ENCODE measurements at places on chromosomes 7 and 10.

DNA sequence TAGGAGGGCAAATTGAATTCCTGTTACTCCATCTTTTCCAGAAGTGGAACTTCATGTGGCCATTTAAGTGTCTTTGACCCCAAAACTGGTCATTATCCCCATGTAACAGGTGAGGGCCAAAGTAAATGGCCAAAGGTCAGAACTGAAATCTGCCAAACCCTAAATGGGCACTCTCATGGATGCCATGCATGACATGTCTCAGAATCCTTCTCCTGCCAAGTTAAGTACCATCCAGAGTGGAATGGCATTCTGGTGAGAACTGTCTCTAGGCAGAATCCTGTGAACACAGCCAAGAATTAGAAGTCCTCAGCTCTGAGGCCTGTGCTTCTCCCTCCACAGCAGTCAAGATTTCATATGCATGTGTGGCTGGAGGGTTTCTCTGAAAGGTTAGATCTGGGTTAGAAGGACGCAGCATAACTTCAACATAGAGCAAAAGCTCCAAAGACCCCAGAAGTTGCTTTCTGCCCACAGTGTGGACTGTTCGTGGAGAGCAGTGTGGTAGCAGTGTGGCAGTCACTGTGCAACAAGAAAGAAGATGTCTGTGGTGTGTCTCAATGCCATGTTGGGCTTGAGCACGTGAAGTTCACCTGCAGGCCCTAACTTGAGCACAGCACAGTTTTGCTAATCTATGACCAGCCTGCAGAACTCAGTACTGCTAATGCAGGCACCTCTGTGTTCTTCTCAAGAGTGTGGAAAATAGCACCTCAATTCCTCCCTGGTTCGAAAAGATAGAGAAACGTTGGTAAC is 121.3 kb downstream of the ADCY1 start:
- DNase-seq, result no peak

- no peak for DNase-seq
Observed at GRCh38 chr7:98138672-98139071, 32.0 kb downstream of the LMTK2 start.

DNA sequence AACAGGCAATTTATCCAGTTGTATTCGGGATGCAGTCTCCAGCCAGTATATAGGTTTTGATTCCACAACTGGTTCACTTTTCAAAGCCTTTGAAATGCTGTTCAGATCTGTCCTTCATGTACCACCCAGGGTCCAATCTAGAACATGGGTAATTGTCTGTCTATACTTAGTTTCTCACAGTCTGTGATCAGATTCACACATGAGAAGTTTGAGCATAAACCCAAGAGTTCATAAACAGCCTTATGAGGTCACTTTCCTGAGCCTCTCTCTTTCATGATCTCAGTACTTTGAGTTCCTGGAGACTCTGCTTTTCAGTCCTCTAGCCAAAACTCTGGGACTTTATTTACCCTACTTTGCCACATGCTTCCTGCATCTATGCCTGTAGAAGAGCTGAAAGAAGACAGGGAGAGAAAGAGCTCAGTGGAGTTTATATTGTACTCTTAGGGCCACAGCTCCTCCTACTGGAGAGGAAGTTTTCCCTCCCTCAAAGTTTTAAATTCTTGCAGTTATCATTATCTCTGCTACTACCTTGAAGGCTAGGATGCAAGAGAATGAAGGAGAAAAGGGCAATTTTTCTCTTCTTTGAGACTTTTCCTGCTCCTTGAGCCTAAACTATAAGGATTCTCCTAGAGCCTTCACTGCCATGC is 172.0 kb downstream of the ZEB1 start:
- no peak for DNase-seq

DNA sequence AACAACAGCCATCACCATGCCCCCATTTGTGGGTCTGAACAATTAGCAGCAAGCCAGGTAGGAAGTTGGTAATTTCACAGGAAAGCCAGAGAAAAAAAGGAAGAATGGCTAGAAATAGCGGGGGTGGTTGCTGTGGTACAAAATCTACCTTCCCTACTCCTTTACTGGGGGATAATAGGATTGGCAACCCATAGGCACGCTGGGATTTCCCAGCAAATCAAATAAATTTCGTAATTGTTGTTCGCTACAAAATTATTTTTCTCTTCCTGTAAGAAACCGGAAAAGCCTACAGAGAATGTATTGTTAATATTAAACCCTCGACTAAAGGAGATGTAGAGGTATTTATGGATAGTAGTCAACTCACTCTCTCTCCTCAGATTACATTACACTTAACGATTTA is 123.9 kb downstream of the DOCK4 start:
- DNase-seq, result no peak

GRCh38 chr7:38660427-38661099 is 29.4 kb upstream of the AMPH start:
- no peak for DNase-seq

GRCh38 chr10:110008518-110009339 is 945 bp downstream of the ADD3 start:
- peak; percentile 27 for DNase-seq

GRCh38 chr7:77904252-77904651 is 105.7 kb downstream of the PHTF2 start:
- DNase-seq, result no peak

DNA sequence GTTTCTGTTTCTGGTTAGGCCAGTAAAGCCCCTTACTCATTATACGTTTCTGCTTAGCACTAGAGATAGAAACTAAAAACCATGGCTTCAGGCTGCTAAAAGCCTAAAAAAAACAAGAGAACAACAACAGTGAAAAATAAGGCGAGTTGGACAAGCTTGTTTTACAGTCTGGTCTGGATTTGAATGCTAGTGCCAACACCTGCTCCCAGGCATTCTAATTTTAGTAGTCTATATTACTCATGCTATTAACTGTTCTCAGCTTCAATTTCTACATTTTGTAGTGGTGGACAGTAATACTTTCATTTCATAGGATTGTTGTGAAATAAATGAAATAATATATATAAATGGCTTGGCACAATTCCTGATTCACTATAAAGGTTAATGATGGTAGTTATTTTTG is 108.5 kb downstream of the HBP1 start:
- DNase-seq, result no peak

DNA sequence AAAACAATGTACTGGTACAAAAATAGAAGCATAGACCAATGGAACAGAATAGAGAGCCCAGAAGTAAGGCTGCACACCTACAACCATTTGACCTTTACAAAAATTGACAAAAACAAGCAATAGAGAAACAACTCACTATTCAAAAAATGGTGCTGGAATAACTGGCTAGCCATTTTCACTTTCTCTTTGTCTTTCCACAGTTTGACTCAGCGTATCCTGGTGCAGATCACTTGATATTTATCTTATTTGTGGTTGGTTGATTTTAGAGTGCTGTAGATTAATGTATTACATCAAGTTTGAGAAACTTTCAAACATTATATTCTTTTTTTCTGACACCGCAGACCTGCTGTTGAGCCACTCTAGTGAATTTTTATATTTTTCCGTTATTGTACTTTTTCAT is 381.4 kb downstream of the DGKB start:
- no peak for DNase-seq

GRCh38 chr7:135459951-135460567 is 49.8 kb downstream of the CNOT4 start:
- DNase-seq, result no peak

- DNase-seq, result no peak
Observed at GRCh38 chr7:11742496-11742895, 89.5 kb downstream of the THSD7A start.

GRCh38 chr10:88966797-88967196 is 14.2 kb upstream of the ACTA2 start:
- DNase-seq, result no peak

- no peak for DNase-seq
Observed at GRCh38 chr10:127614484-127615017, 65.4 kb downstream of the NPS start.

GRCh38 chr10:132064082-132064755 is 1.5 kb upstream of the JAKMIP3 start:
- DNase-seq, result no peak

- no peak for DNase-seq
Observed at GRCh38 chr7:12954380-12955033, 267.1 kb downstream of the ARL4A start.

GRCh38 chr10:97498841-97499560 is at the start of gene UBTD1:
UBTD1 (plus strand) TSS chr10:97498924; CDS start chr10:97499204, 280 bp downstream.
- DNase-seq, result peak; percentile 18

DNA sequence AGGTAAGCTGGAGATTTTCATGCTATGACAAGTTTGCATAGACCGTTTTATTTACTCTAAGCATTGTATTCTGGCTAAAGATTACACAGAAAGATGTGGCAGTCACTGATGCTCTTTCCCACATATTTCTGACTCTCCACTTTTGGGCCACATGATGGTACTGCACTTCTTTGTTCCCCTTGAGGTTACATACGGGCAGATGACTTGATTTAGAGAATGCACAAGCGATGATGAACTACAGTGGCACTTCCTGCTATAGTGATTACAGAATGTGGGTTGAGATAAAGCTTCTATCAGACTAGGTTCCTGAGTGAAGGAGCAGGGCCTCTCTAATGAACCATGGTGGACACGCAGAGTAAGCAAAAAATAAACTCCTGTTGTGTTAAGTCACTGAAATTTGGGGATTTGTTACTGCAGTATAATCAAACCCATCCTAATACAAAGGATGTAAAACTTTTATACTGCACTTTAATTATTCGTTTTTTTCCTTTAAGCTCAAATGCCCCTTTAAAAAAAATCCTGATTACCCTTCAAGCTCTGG is 177.9 kb downstream of the TAX1BP1 start:
- DNase-seq, result no peak

- no peak for DNase-seq
Observed at GRCh38 chr7:35366167-35367155, 112.6 kb upstream of the TBX20 start.

- no peak for DNase-seq
Observed at GRCh38 chr10:99975942-99976809, 33.6 kb downstream of the DNMBP start.

- no peak for DNase-seq
Observed at GRCh38 chr10:42999385-43000020, 77.4 kb upstream of the RET start.

- DNase-seq, result no peak
Observed at GRCh38 chr7:77649716-77650349, 46.4 kb upstream of the RSBN1L start.

- DNase-seq, result no peak
Observed at GRCh38 chr10:127940866-127941640, 34.1 kb downstream of the PTPRE start.

DNA sequence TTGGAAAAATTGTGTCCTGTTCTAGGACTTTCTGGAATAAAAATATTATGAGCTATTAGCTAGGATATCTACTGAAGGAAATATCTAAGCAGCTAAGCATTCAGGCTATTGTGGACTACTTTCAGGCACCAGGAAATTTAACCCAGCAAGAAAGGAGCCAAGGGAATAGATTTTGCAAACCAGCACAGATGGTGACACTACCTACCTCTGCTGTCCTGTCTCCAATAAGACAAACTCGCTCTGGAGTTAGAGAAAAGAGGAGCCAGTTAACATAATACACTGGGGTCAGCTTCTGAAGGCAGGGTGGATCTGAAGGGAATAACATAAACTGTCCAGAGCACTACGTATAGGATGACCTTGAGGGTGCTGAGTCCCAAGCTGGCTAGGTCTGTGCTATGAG is 223.7 kb upstream of the PRSS58 start:
- DNase-seq, result no peak

DNA sequence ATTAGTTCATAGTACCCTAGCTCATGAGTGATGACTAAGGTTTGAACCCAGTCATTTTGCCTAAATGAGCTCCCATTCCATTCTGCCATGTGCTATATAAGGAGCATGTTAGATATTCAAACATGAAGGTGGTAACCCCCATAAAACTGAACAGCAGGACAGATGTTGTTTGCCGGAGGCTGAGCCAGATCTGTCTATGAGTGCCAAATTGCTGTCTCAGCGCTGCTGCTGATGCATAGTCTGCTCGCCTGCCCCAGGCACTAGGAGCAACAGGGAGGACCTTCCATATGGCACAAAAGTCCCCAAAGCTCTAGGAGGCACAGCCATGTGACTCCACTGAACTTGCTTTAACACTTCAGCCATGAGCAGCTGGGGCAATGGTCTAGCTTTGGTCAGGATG is 466.0 kb upstream of the GHITM start:
- DNase-seq, result no peak

DNA sequence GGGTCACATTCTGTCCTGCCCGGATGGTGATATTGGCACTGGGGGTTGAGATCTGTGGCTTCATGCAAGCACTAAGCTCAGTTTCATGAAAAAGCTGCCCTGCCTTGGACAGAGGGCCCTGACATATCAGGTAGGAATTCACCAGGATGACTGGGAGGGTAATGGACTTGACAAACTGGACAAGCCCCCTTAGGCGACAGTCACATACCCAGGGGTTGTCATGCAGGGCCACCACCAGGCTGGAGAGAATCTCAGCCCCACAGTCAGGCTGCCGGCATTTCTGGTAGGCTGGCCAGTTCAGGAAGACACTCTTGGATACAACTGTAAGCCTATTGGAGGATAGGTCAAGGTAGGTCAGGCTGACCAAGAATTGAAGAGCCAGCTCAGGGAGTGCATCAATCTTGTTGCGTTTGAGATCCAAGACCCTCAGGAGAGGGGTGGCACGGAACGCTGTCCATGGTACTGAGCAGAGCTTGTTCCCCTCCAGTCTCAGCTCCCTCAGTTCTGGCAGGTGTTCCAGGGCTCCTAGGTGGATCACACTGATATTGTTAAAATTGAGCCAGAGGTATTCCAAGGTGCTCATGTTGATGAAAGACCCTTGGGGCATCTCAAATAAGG is 824 bp downstream of the LRIT2 start:
- no peak for DNase-seq

DNA sequence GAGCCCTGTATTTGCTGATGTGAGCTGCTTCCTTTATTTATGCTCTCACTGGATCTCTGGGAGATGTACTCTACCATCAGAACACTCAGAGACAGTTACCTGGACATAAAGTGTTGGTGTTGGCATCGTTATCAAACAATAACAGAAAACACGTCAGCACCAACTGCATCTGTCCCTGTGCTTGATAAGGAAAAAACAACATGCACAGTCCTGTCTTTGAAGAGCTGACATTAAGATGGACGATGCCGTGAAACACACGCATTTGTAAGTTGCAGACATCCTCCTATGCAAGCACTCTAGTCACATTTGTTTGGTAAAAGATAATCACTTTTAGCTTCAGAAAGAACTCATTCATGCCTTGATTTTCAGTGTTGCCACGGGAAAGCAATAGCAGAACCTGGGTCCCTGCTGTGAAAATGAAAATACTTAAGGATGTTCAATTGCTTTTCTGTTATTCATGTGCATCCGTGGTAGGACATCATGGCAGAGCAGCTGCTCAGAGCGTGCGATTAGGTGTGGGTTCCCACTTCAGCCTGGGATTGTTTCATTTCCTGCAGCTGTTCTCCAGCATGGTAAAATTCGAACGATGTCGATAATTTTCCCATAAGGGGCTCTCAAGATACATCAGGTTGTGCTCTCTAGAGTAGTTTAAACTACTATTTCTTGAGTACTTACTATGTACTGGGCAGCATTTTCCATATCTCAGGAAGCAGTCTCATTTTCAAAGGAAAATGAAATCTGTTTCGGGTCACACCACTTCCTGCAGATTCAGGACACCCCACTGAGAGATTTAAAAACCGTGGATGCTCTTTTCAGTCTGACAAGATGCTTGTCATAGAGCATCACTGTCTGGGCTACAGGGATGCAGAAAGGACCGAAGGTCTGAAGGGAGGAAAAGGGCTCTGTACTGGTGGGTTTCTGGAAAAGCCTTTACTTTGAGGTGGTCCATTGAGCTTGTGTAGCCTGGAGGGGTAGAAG is 248.7 kb downstream of the CAMK1D start:
- no peak for DNase-seq

- DNase-seq, result no peak
Observed at GRCh38 chr10:12503311-12503710, 154.0 kb downstream of the CAMK1D start.

- DNase-seq, result no peak
Observed at GRCh38 chr7:112990624-112991023, 96.0 kb downstream of the GPR85 start.

Measured in effector memory CD4-positive, alpha-beta T cell (primary cell).